ENCODE measurements at places on chromosomes 3 and 15. TPM values are rescaled to one million over a fixed set of nuclear protein-coding genes. Genes with fewer than 3 reads are reported as not detected.

Gene BCHE
- 2.4 TPM for polyA plus RNA-seq

Gene UNC13C
- polyA plus RNA-seq, result not detected

Gene TATDN2
- 20.5 TPM for polyA plus RNA-seq

Gene CSPG4
- polyA plus RNA-seq, result 8.4 TPM

Gene MCTP2
- 17.8 TPM for polyA plus RNA-seq

Gene SLITRK3
- polyA plus RNA-seq, result not detected

Gene CNTN6
- not detected for polyA plus RNA-seq

Gene SHC4
- 5.1 TPM for polyA plus RNA-seq

Gene SLC2A2
- not detected for polyA plus RNA-seq

Measured in AG04450 (cell line).